Activated CD4-positive, alpha-beta T cell treated with anti-CD3 and anti-CD28 coated beads, Interleukin-2, amount 10 ng/mL, durations not matched to agents 7 days and 5 days (primary cell): ENCODE measurements at places on chromosomes 3 and 15. TPM values are rescaled to one million over a fixed set of nuclear protein-coding genes. Genes with fewer than 3 reads are reported as not detected.

The GP5 gene
- total RNA-seq = 1.3 TPM

The SKOR1 gene
- 0.30 TPM for total RNA-seq

- no peak overlapping the region for H3K27ac ChIP-seq
- peaks cover 16% of the 10 kb centered on the region for H3K27me3 ChIP-seq
- no peaks in the 10 kb centered on the region for H3K4me1 ChIP-seq
- no peak for DNase-seq
- H3K4me3 ChIP-seq = no peak overlapping the region
Observed at GRCh38 chr3:37606472-37606871, 255.2 kb upstream of the CTDSPL start.

DNA sequence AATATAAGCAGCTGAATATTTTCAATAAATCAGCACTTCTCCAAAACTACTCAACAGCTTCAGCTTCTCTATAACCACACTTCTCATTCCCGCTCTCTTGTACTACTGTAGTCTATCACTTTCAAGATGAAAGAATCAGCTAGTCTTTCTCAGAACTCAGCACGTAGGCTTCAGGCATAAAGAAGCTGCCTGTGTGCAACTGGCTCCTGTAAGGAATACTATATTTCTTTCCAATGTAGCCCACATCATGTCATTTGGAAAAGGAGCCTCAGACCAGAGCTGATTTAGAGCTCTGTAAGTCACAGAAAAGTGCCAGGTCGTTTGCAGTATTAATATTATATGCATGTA is 62.3 kb downstream of the FMN1 start:
- H3K27ac ChIP-seq = no peak overlapping the region
- peaks cover 2% of the 10 kb centered on the region for H3K4me1 ChIP-seq
- H3K4me3 ChIP-seq = no peak overlapping the region
- no peaks in the 10 kb centered on the region for H3K36me3 ChIP-seq
- no peak for DNase-seq
